SHP77 treated with DMSO at 0.1 percent for 48 hours (cell line): ENCODE measurements at places on chromosomes 5 and 9.
A peak's percentile ranks its signal among the peaks of the same experiment; 100 is the strongest.

GRCh38 chr5:6757414-6757969 lies 44.3 kb downstream of the TENT4A start:
- DNase-seq, result no peak

GRCh38 chr5:132007399-132008162 lies 3.9 kb downstream of the ACSL6 start:
- peak; percentile 22 for DNase-seq

DNA sequence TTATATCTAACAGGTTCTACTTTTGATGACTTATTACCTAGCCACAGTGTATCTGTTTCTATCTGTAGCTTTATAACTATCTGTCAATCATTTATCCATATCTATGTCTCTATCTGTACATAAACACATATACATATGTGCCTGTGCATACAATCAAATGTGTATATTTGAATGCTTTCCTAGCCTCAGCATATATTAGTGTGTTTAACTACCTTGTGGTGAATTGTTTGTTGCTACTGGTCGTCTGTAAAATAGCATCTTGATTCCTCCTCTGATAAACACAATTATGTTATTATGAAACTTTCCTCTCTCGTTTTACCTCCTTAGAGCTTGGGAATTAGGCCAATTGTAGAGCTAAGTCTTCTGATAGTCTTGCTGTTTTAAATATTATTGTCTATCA lies 44.4 kb downstream of the PARP8 start:
- no peak for DNase-seq

GRCh38 chr5:132203464-132203818 lies 24.2 kb downstream of the P4HA2 start:
- DNase-seq, result no peak

GRCh38 chr5:96896276-96896675 lies 20.0 kb downstream of the ERAP2 start:
- DNase-seq, result no peak
